ENCODE measurements at places on chromosomes 6 and 20.

- DNase-seq = peak; percentile 90
Measured at GRCh38 chr6:157092736-157093135, 230.6 kb downstream of the TMEM242 start.

DNA sequence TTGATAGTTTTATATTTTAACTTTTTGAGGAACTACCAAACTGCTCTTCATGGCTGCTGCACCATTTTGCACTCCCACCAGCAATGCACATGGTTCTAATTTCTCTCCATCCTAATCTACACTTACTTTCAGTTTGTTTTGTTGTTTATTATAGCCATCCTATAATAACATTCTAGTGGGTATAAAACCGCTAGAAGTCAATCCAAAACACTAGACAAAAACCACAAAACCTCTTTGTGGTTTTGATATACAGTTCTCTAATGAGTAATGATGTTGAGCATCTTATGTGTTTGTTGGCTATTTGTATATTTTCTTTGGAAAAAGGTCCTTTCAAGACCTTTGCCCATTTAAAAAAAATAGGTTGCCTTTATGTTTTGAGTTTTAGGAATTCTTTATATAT lies 5.6 kb downstream of the RPP21 start:
- no peak for DNase-seq

- no peak for DNase-seq
Measured at GRCh38 chr20:10447028-10447427, 11.9 kb downstream of the SLX4IP start.

DNA sequence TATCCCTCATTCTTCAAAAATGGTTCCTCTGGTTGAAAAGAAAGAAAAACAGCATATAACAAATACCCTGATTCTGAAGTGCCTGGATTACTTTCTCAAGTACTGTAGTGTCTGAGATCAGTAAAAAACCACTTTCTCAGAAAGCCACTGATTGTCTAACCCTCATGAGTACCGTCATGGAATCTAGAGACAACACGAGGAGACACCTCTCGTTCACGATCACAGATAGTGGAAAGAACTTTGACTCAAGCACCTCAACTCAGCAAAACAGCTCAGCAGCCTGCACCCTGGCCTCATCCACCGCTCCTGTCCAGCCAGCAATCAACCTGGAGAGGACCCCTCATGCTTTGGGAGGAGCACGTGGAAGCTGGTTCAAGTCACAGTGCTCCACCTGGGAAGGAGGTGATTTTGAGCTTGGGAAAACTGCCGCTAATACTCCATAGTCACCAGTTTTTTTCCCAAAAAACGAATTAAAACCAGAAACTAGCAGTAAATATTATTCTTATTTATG lies 1.0 kb downstream of the SCML4 start:
- no peak for DNase-seq

DNA sequence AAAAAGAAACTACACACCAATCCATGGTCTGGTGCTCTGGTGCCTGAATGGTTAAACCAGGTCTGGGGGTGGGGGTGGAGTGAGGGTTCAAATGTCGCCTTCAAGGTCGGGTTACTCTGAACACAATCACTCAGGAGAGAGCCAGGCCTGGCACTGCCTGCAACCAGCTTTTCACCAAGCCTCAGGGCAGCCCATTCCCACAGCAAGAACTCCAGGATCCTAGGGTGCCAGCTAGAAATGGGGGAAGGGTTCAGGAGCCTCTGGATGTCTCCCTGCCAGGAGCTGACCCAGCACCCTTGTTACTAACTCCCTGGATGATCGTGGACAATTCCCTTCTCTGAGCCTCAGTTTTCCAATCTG lies 6.7 kb downstream of the SDC4 start:
- no peak for DNase-seq

DNA sequence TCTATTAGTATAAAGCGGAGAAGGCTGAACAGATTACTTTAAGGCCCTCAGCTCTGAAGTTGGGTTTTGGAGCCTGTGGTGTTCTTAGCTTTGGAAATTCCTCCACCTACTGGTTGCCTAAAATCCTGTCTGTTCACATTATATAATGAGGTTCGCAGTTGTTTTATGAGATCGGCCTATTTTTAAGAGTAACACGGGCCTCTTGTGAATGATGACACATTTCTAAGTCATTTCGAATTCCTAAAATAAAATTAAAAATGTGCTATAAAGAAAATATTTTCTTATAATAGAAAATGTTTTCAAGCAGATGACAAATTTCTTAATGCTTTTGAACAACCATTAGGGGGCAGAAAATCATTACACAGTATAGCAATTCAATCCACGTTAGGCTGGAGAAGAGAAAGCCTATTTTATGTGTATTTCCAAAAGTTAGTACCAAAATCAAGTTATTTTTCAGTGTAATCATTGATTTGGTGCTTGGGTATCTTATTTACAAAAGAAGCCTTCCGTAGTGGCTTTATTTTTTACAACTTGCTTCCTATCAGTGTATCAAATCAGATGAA lies 15.8 kb upstream of the FAM8A1 start:
- peak; percentile 53 for DNase-seq

DNA sequence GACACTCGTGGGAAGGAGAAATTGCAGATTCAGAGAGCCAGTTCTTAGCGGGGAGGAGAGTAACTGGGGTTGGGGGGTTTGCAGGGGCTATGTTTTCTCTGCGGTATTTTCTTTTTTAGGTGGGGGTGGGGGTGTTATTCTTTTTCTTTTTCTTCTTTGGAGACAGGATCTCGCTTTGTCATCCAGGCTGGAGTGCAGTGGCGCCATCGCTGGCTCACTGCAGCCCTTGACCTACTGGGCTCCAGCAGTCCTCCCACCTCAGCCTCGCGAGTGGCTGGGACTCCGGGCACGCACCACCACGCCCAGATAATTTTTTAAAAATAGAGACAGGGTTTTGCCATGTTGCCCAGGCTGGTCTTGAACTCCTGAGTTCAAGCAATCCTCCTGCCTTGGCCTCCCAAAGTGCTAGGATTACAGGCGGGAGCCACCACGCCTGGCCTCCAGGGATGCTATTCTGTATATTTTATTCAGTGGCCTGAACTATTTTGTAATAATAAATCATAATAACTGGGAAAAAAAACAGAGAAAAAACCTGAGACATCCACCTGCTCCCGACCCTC lies 57.3 kb downstream of the UBE2V1 start:
- no peak for DNase-seq

- no peak for DNase-seq
Measured at GRCh38 chr6:132484680-132485018, 28.3 kb downstream of the STX7 start.

GRCh38 chr6:138222901-138223546 lies 4.7 kb upstream of the PBOV1 start:
- DNase-seq = no peak

- no peak for DNase-seq
Measured at GRCh38 chr6:11592294-11592906, 54.9 kb downstream of the TMEM170B start.

DNA sequence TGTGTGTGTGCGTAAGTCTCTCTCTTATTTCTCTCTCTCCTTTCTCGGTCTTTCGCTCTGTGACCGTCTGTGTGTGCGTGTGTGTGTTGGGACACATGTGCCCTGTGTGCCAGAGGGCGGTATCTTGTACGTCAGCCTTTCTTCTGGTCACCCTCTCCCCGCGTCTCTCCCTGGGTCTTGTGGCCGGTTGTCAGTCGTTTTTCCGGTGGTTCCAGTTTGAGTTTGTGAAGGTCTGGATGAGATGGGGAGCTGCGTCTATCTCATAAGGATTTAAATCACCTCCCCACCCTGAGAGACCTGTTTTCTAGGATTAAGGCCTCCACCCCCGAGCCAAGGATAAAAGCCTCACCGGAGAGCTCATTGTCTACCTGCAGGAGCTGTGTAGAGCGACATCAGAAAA lies 295.5 kb upstream of the ZNF337 start:
- DNase-seq = no peak

GRCh38 chr6:47047479-47048407 lies 5.6 kb upstream of the ADGRF1 start:
- DNase-seq = no peak

DNA sequence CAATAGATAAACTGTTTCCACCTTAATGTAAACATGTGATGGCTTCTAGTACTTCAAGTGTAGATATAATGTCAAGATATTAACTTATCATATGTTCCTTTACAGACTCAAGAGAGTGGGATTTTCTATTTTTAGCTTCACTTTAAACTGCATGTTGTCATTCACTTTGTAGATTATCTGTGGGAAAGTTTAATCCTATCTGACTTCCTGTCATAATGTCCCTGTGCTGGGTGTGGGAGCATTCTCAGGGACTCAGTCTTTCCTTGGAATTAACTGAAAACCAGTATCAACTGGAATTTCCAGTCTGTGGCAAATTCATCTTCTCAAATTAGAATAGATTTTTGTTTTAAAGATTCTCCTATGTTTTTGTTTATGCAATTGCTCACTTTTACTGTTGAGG lies 226.1 kb upstream of the FERMT1 start:
- DNase-seq = no peak

GRCh38 chr6:117464700-117465099 lies 17.8 kb upstream of the DCBLD1 start:
- no peak for DNase-seq

Data from NCI-H187 treated with DMSO at 0.1 percent for 48 hours (cell line).